ENCODE measurements at places on chromosomes 7 and 10.

DNA sequence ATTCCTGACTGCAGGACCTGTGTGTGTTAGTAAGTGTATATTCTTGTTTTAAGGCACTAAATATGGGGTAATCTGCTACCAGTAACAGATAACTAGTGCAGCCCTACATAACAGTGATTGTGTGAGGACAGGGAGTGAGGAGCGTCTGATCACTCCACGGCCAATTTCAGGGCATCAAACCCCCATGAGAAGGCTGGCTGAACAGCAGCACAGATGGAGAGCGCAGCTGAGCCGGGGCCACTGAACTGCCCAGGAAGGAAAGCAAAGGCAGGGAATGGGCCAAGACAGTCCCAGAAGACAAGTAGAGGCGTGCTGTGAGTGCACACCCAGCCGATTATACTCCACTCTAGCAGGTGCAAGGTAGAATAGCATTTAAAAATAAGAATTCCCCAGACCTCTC is 157.1 kb upstream of the CHST15 start:
- peak; percentile 86 for DNase-seq

GRCh38 chr10:3265088-3265487 is 92.5 kb upstream of the PITRM1 start:
- no peak for DNase-seq

- no peak for DNase-seq
These were observed 85.0 kb downstream of the BTRC start for GRCh38 chr10:101438881-101439391.

GRCh38 chr7:44315301-44315903 is 10.0 kb downstream of the CAMK2B start:
- no peak for DNase-seq

- DNase-seq: peak; percentile 97
These were observed 14.2 kb upstream of the PDCD4 start for GRCh38 chr10:110857265-110858171.

DNA sequence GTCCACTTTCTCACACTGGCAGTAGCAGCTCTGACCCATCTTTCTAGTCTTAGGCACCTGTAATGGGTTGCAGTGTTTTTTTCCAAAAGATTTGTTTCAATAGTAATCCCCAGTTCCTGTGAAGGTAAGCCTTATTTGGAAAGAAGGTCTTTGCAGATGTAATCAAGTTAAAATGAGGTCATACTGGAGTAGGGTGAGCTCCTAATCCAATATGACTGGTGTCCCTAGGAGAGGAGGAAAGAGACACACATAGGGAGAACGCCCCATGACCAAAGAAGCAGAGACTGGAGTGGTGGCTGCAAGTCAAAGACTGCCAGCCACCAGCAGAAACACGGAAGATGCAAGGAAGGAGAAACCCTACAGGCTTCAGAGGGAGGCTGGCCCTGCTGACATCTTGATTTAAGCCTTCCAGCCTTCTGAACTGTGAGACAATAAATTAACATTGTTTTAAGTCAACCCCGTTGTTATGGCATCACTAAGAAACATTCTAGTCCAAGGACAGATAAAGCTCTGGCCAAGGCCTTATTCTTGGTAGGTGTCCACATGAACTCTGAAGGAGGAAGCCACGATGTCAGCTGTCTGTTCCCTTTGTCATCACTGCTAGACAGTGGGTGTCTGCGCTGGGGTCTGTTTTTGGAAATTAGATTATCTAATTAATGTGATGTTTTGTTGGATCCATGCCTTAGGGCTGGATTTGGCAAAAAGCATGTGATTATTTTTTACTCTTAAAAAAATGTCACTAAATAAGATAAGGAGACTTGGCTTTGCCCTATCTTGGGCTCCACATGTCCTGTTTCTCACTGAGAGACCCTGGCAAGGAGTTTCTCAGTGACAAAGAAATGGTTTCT is 214.9 kb downstream of the KCNMA1 start:
- DNase-seq: no peak

GRCh38 chr10:3118641-3119091 is 51.3 kb downstream of the PFKP start:
- DNase-seq: no peak

GRCh38 chr7:17558558-17559332 is 260.3 kb downstream of the AHR start:
- DNase-seq: no peak

DNA sequence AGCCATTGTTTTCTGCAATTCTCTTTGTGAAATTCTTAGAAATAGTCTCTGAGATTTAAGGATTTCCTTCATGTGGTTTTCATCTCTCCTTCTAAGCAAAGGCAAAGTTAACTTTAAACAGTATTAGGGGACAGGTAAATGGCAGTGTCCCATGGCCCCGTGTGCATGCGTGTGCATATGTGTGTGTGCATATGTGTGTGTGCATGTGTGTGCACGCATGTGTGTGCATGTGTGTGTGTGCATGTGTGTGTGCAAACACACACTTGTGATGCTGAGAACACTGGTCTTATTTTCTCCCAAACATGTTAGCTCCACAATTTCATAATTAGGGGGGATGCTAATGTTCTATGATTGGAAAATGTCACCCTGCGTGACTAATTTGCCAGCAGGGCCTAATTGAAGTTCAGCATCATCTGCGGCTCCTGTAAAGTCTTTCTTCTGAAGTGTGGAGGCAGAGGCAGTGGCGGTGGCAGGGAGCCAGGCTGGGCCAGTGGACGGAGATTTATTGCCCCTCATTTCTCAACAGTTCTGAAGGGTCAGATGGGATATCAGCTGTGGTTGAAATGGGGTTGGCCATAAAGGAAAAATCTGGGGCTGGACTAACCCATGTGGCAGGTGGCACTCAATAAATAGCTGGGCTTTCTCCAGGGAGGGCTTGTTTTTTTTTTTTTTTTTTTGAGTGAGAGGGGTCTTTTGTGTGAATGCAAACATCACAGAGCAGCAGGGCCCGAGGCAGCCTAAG is 289.3 kb upstream of the PODXL start:
- no peak for DNase-seq

- DNase-seq: peak; percentile 89
These were observed 104.6 kb upstream of the PPIF start for GRCh38 chr10:79242620-79243152.

GRCh38 chr10:57979491-57979890 is 288.2 kb downstream of the IPMK start:
- DNase-seq: no peak

DNA sequence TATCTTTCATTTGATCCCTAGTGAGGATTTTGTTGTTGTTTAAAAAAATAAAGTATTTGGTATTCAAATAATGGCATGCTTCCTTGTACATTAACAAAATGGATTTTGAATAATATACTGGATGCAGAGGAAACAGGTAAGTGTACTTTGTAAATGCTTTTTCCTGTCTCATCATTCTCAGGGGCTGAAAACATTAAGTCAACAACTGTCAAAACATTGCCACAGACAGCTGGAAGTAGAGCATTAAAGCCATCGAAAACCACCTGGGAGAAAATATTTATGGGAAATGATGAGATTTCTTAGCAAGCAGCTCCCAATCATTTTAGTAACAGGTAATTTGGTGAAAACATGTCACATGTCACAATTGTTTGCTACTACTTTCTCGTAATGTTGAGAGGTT is 10.7 kb downstream of the TAS2R39 start:
- DNase-seq: no peak

DNA sequence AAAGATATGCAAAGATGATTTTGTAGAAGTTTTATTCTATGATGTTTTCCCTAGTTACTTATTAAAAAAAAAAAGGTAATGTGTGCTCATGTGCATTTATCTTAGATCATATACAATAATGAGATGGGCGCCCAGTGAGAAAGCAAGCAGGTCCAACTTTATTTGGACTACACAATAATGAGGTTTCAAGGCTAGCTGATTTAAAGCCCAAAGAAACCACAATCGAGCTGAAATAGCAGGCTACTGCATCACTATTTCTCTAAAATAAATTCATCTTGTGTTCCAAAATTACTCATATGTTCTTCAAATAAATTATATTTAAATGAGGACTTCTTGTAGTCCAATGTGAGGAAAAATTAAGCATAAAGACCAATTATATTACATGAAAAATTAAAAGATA is 110.1 kb downstream of the JMJD1C start:
- no peak for DNase-seq

GRCh38 chr10:61136139-61136538 is 192.2 kb upstream of the RHOBTB1 start:
- no peak for DNase-seq

- no peak for DNase-seq
These were observed 24.3 kb upstream of the PDZD8 start for GRCh38 chr10:117399341-117400196.

DNA sequence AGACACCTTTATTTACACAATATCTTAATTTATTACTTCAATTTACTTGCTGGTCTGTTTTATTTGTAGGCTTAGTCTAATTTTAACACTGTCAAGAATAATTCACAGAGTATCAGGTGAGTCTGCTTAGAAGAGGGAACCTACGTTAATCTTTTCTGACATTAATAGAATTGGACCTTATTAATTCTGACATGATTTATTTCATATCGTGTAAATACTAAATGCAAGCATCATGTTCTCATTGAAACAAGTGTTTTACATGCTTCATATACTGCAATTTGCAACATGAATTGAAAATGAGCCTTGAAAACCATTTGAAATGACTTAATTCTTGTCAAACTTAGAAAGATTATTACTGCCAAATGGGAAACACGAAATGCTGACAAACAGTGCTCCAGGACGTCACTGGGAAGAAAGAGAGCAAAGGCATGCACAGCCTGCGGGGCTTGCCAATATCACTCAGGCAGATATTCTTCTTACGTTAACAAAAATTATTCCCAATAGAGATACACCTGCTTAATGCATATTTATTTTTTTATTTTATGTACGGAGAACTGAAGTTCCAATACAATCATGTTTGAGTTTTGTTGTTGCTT is 282.0 kb upstream of the AKR1E2 start:
- DNase-seq: no peak

DNA sequence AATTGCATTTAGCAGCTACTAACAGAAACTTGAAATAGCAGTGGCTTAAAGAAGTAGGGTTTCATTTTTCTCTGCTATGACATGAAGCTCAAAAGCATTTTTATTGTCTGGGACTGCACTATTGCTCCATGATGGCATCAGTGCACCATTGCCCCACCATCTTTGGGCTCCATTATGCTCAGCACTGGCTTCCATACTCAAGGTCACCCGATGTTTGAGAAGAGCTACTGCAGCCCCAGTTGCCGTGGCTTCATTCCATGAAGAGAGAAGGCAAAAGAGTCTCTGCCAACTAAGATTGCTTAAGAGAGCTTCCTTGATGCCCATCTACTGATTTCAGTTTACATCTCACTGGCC is 192.2 kb upstream of the LRGUK start:
- DNase-seq: no peak

DNA sequence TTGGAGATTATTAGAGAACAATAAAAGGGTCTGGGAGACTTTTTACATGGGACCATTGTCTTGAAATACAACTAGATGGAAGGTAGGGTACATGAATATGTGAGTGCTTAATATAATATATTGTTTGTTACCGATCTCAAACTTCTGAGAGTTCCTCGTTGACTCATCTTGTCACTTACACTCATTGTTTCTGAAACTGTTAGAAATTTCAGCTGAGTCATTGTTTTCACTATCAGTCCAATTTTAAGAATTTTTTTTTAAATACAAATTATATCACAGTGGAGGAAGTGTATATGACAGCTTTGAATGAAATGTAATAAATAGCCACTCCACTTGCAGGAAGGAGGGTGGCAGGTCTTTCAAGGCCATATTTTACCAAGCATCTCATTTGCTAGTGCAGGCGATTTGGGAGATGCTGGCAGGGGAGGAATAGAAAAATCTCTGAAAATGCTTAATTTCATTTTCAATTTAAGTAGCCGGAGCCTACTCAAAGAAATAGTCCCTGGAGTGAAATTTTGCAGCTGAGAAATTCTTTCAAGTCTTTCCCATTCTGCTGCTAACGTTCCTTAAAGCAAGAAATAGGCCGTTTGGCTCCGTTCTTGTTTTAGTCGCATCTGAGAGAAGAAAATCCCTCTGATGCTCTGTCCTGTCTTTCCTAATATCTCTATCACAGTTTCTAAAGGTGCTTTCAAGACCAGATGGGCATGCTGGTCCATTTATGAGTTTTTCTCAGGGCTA is 1404.2 kb upstream of the CELF2 start:
- DNase-seq: no peak

DNA sequence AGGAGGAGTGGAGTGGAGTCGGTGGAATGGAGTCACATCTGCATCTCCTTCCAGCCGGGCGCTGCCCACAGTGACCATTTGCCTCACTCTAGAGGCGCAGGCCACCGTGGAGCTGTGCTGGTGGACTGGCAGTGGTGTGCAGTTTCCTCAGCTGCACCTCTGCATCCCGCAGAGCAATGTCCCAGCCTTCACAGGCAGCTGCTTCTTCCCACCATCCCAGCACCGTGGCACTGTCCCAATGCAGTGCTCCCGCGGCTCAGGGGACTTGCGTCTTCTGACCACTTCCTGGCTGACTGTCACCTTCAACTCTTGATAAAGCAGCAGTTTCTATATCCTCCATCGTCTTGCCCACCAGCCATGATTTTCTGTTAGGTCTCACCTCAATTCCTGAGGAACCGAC is 90.3 kb upstream of the SFMBT2 start:
- DNase-seq: no peak

GRCh38 chr7:36827726-36828703 is 103.7 kb upstream of the AOAH start:
- no peak for DNase-seq

DNA sequence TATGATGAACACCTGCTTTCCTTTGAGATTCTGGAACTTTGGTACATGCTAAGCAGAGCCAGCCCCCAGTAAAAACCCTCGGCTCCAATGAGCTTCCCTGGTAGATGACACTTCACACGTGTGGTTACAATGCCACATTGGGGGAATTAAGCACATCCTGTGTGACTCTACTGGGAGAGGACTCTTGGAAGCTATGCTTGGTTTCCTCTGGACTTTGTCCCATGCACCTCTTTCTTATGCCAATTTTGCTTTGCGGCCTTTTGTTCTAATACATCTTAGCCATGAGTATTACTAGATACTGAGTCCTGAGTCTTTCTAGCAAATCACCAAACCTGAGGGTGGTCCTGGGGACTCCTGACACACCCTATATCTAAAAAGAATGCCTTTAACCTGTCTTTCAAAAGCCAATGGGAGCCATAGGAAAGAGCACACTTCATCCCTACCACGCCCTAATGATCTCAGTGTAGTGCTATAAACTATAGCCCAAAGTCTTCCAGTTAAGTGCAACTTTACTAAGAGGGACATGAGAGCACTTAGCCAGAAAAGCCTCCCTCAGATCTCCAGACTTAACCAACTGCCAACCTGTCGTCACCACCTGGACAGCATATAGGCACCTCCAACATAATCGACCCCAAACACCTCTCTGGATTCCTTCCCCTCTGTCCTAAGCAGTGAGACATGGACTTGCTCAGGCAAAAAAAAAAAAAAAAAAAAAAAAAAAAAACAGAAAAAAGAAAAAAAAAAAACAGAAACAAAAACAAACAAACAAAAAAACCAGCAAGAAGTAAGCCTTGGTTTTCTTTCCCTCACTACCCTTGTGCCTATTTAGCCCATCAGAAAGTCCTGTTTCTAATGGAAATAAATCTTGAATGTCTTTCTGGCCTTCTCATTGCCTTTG is 37.4 kb downstream of the CCDC6 start:
- DNase-seq: no peak

DNA sequence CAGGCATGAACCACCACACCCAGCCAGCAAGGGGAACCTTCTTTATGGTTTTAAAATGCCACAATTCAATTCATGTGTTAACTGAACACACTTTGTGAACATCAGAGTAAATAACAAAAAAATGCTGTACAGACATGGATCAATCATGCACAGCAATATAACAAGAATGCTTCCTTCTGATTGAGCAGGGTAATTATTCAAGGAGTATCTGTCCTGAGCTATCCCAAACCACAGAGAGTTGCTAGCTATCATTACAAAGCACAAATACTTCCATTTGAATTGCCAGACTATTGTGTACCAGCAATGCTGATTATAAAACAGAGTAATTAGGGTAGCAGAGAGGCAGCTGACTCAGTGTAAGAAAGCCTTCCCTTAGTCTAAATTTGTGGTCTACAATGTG is 11.3 kb upstream of the RHOBTB1 start:
- DNase-seq: no peak

All from NCI-H1436 (cell line).